ENCODE measurements at places on chromosomes 5 and 9.

- no peaks in the 10 kb centered on the region for H3K27me3 ChIP-seq
- H3K4me1 ChIP-seq: no peaks in the 10 kb centered on the region
- no peak overlapping the region for H3K4me3 ChIP-seq
- no peak for DNase-seq
- H3K36me3 ChIP-seq: peaks cover 16% of the 10 kb centered on the region
Measured at GRCh38 chr9:110241260-110241857, 14.9 kb downstream of the TXN start.

- H3K4me3 ChIP-seq: no peak overlapping the region
- H3K27me3 ChIP-seq: no peaks in the 10 kb centered on the region
- no peak overlapping the region for H3K27ac ChIP-seq
- DNase-seq: no peak
- H3K36me3 ChIP-seq: no peaks in the 10 kb centered on the region
Measured at GRCh38 chr5:146441896-146442295, 5.2 kb upstream of the TCERG1 start.

DNA sequence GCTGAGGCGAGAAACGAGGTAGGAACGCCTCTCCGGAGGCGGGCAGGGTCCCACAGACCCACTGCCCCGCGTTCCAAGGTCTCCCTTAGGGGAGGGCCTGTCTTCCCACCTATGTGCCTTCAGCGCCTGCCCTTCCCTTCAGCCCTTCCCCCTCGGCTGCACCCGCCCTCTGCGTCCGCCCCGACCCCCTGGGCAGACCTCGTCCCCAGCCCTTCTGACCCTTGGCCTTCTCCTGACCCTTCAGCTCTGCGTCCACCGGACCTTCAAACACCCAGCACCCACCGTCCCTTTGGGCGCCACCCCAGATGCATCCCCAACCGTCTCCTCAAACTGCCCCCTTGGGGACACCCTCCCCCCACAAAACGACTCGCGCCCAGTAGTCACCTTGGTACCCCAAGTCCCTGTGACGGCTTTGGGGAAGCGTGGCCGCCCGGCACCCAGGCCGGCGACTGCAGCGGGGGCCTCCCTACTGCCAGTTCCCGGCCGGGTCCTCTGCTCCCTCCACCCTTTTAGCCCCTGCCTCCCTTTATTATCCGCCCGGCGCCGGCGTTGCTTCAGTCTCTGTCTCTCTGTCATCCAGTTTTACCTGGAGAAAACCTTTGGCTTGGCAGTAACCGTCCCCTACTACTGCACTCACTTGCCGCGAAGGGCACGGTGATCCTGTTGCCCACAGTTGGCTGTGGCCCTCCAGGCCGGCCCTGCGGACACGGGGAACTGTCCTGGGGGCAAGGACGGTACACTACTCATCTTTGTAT lies 421 bp downstream of the RUSC2 start:
- H3K27ac ChIP-seq: no peak overlapping the region
- no peaks in the 10 kb centered on the region for H3K36me3 ChIP-seq
- H3K4me1 ChIP-seq: peaks cover 5% of the 10 kb centered on the region
- H3K27me3 ChIP-seq: peaks cover 12% of the 10 kb centered on the region
- H3K4me3 ChIP-seq: peak overlapping the region; percentile 69
- DNase-seq: no peak

- H3K36me3 ChIP-seq: peaks cover 4% of the 10 kb centered on the region
- no peaks in the 10 kb centered on the region for H3K27me3 ChIP-seq
- H3K27ac ChIP-seq: peak overlapping the region; percentile 88
- H3K4me3 ChIP-seq: peak overlapping the region; percentile 74
Measured at GRCh38 chr5:157266286-157267007, 524 bp downstream of the CYFIP2 start.

GRCh38 chr5:76341651-76342334 lies 61.3 kb upstream of the IQGAP2 start:
- no peak overlapping the region for H3K27ac ChIP-seq
- H3K27me3 ChIP-seq: no peaks in the 10 kb centered on the region
- peaks cover 19% of the 10 kb centered on the region for H3K4me1 ChIP-seq
- H3K4me3 ChIP-seq: no peak overlapping the region
- no peak for DNase-seq

- H3K27me3 ChIP-seq: no peaks in the 10 kb centered on the region
- no peaks in the 10 kb centered on the region for H3K36me3 ChIP-seq
- no peaks in the 10 kb centered on the region for H3K4me1 ChIP-seq
- no peak overlapping the region for H3K4me3 ChIP-seq
- no peak for DNase-seq
- H3K27ac ChIP-seq: no peak overlapping the region
Measured at GRCh38 chr9:15889555-15889954, 336.7 kb downstream of the CCDC171 start.

- H3K4me3 ChIP-seq: no peak overlapping the region
- H3K4me1 ChIP-seq: no peaks in the 10 kb centered on the region
- no peak for DNase-seq
- H3K27ac ChIP-seq: no peak overlapping the region
- no peaks in the 10 kb centered on the region for H3K27me3 ChIP-seq
- no peaks in the 10 kb centered on the region for H3K36me3 ChIP-seq
Measured at GRCh38 chr9:114279693-114280092, 43.2 kb upstream of the ORM1 start.

GRCh38 chr5:128144491-128144890 lies 60.9 kb downstream of the SLC12A2 start:
- H3K27ac ChIP-seq: no peak overlapping the region
- H3K27me3 ChIP-seq: no peaks in the 10 kb centered on the region
- no peak overlapping the region for H3K4me3 ChIP-seq
- DNase-seq: no peak
- H3K36me3 ChIP-seq: peaks cover 3% of the 10 kb centered on the region
- no peaks in the 10 kb centered on the region for H3K4me1 ChIP-seq

- no peak overlapping the region for H3K4me3 ChIP-seq
- no peaks in the 10 kb centered on the region for H3K36me3 ChIP-seq
- no peaks in the 10 kb centered on the region for H3K4me1 ChIP-seq
Measured at GRCh38 chr9:98529841-98530240, 178.9 kb downstream of the GABBR2 start.

- no peak overlapping the region for H3K4me3 ChIP-seq
- no peak overlapping the region for H3K27ac ChIP-seq
- no peaks in the 10 kb centered on the region for H3K4me1 ChIP-seq
Measured at GRCh38 chr9:22363421-22363887, 83.2 kb upstream of the DMRTA1 start.

- no peaks in the 10 kb centered on the region for H3K36me3 ChIP-seq
- no peak overlapping the region for H3K27ac ChIP-seq
- no peak for DNase-seq
Measured at GRCh38 chr9:68941780-68942459, 72.0 kb downstream of the PRKACG start.

DNA sequence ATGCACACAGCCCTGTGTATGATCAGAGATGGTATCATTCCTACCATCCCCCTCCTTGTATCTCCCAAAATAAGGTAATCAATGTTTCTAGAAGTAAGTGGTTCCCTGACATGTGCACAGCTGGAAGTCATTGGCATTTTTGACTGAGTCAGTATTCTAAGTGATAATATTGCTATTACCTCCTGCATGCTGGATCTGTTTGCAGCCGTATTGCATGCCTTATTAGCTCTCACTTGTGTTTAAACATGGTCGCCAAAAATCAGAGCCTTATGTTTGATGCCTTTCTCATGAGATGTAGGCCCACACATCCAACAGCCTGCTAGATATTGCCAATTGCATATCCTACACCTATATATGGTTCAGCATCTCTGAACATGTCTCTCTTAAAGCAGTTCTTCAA lies 254.3 kb downstream of the CDH12 start:
- H3K36me3 ChIP-seq: no peaks in the 10 kb centered on the region
- no peaks in the 10 kb centered on the region for H3K4me1 ChIP-seq
- no peak for DNase-seq
- H3K27me3 ChIP-seq: no peaks in the 10 kb centered on the region
- no peak overlapping the region for H3K4me3 ChIP-seq

- no peaks in the 10 kb centered on the region for H3K36me3 ChIP-seq
- H3K27me3 ChIP-seq: no peaks in the 10 kb centered on the region
- no peak for DNase-seq
- H3K27ac ChIP-seq: no peak overlapping the region
- H3K4me3 ChIP-seq: no peak overlapping the region
Measured at GRCh38 chr9:6052293-6052919, 37.0 kb upstream of the RANBP6 start.

DNA sequence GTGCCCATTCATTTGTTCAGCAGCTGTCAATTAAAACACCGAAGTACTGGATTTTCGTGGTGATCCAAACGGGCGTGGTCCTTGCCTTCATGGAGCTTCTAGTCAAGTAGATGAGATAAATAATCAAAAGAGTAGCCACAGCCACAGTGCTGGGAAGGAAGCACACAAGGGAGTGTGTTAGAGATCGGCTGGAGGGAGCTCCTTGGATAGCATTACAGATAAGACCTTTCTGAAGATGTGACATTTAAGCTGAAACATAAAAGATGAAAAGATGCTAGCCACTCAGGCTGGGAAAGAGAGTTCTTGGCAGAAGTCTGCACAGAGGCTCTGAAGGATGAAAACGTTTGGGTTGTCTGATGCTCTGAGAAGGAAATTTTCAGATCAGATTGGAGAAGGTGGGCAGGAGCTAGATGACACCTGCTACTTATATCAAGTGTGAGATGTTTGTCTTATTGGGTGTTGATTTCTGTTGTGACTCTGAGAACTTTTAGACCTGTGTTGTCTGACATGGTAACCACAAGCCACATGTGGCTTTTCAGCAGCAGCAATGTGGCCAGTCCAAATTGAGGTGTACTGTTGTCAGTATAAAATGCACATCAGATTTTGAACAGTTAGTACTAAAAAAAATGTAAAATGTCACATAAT lies 123.9 kb downstream of the TLE4 start:
- H3K27ac ChIP-seq: no peak overlapping the region
- peaks cover 11% of the 10 kb centered on the region for H3K4me1 ChIP-seq
- no peak overlapping the region for H3K4me3 ChIP-seq
- H3K27me3 ChIP-seq: no peaks in the 10 kb centered on the region

DNA sequence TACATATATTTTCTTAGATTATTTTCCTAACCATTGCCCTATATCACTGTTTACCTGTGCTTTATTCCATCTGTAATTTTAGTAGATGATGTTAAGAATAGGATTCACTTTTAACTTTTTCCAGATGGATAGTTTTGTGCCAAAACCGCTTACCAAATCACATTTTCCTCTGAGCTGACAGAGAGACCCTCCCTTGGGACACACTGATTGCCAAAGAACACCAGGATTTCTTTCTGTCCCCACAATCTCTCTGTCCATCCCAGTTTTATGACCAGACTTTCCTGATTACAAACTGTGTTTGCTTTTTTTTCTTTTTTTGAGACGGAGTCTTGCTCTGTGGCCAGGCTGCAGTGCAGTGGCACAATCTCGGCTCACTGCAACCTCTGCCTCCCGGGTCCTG lies 81.3 kb upstream of the SPATA31C2 start:
- H3K36me3 ChIP-seq: no peaks in the 10 kb centered on the region
- H3K4me3 ChIP-seq: no peak overlapping the region
- DNase-seq: no peak
- H3K4me1 ChIP-seq: no peaks in the 10 kb centered on the region

GRCh38 chr9:68455451-68455850 lies 85.2 kb downstream of the TMEM252 start:
- H3K36me3 ChIP-seq: no peaks in the 10 kb centered on the region
- H3K27ac ChIP-seq: no peak overlapping the region
- no peaks in the 10 kb centered on the region for H3K27me3 ChIP-seq
- DNase-seq: no peak
- H3K4me3 ChIP-seq: no peak overlapping the region

DNA sequence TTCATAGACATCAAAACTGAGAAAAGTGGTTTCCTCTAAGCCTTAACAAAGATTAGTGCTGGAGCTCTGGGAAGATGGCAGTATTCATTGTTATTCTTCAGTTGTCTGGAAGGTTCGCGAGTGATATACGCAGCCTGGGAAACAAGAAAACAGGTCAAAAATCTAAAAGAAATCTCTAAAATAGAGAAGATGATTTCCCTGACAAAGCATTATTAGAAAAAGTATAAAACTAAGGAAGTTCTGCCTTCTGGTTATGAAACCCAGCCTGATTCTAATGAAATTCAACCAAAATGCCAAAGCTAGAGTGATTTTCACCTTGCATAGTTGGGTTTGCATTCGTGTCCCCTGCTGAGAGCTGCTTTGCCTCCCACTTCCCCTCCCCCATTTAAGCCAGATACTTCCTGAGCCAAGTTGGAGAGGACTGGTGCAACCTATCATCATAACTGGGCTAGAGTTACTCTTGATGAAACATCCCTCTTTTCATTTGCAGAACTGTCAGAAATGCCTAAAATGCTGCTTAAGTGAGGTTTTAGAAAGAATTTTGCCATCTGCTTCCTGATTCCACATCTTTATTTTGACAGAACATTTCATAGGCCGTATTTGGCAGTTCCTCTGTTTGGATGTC lies 48.4 kb downstream of the NDFIP1 start:
- H3K27me3 ChIP-seq: no peaks in the 10 kb centered on the region
- H3K4me3 ChIP-seq: no peak overlapping the region
- H3K27ac ChIP-seq: no peak overlapping the region
- no peaks in the 10 kb centered on the region for H3K4me1 ChIP-seq
- H3K36me3 ChIP-seq: peaks cover 22% of the 10 kb centered on the region
- DNase-seq: no peak

DNA sequence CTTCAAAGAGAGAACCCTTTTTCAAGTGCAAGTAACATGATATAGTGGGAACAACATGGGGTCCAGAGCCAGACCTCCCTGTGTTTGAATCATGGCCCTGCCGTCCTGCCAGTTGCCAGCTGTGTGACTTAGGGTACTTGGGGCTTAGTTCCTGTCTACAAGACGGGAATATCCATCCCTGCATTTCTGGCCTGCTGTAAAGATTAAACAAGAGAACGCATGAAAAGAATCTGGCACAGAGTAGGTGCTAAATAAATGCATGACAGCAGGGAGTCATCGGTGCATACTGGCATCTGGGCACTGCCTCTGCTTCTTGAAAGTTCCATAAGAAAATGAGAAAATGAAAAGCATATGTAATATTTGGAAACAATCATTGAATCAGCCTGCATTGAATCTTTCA lies 77.8 kb upstream of the PRRC1 start:
- no peak for DNase-seq
- H3K36me3 ChIP-seq: no peaks in the 10 kb centered on the region

- no peaks in the 10 kb centered on the region for H3K27me3 ChIP-seq
- no peak for DNase-seq
- H3K4me3 ChIP-seq: no peak overlapping the region
- H3K27ac ChIP-seq: no peak overlapping the region
- peaks cover 9% of the 10 kb centered on the region for H3K4me1 ChIP-seq
Measured at GRCh38 chr5:177605078-177605477, 5.1 kb downstream of the B4GALT7 start.

- H3K4me1 ChIP-seq: no peaks in the 10 kb centered on the region
- no peak overlapping the region for H3K4me3 ChIP-seq
- no peak for DNase-seq
Measured at GRCh38 chr5:7245121-7245651, 150.8 kb upstream of the ADCY2 start.

- DNase-seq: no peak
- peak overlapping the region; percentile 61 for H3K27ac ChIP-seq
- peaks cover 17% of the 10 kb centered on the region for H3K36me3 ChIP-seq
- H3K27me3 ChIP-seq: no peaks in the 10 kb centered on the region
- peaks cover 87% of the 10 kb centered on the region for H3K4me1 ChIP-seq
- no peak overlapping the region for H3K4me3 ChIP-seq
Measured at GRCh38 chr9:89446261-89446960, 51.5 kb downstream of the SEMA4D start.

Data from effector memory CD4-positive, alpha-beta T cell (primary cell).